ENCODE measurements at places on chromosomes 4 and X.

- DNase-seq, result no peak
Measured at GRCh38 chrX:51824061-51824460, 69.4 kb upstream of the MAGED1 start.

GRCh38 chr4:126799416-126799815 lies 833.3 kb upstream of the INTU start:
- DNase-seq, result no peak

DNA sequence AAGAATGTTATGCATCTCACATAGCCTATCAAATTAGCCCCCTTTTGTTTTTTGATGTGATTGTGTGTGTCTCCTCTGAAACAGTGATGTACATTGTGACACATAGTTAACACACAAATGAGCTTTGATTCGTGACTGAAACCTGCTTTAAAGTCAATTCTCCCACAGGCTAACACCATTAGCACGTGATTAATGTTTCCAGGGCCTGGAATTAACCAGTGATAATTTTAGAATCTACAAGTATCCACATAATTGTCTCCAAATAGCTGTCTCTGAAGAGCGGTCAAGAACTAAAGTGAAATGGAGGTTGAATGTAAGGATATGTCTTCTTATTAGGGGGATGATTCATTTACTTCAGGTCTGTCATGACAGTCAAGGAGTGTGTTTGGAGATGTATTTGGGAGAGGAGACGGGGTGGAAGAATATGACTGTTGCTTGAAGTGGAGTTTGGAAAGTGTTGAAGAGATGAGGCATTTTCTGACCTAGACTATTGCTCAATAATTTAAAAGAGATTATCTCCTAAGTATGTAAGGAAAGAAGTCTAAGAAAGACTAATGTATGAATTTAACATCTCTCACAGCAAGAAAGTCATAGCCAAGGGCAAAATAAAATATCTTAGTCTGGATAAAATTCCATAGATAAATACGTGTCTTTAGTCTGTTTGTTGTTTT lies 13.7 kb upstream of the RASGEF1B start:
- DNase-seq, result no peak

DNA sequence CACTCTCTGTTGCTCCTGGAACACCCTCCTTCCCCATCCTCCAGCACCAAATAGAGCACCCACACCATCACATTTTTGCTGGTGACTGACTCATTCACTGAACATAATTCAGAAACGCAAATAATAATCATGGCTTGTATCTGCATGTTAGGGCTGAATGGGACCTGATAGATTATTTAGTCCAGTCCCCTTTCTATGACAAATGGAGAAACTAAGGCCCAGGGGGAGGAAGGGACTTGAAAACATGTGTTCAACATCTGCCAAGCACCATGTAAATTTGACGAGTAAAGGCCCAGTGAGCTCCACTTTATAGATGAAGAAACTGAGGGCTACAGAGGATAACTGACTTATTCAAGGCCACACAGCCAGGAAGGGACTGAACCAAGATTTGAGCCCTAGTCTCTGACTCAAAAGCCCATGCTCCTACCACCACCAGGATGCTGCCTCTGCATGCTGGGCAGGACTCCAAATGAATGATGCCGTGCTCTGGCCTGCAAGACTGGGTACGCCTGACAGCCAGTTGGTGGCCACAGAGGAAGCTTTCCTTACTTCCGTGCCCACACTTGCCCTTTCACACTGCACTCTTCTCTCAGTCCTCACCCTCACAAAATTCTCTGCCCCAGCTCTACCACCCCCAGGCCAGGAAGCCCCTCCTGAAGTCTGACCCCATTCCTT lies 133.3 kb upstream of the PJA1 start:
- no peak for DNase-seq

- no peak for DNase-seq
Measured at GRCh38 chr4:155881555-155881954, 15.5 kb upstream of the ASIC5 start.

GRCh38 chr4:165953181-165953580 lies 80.1 kb downstream of the TLL1 start:
- DNase-seq, result no peak

- DNase-seq, result no peak
Measured at GRCh38 chr4:88418411-88418810, 38.5 kb upstream of the HERC5 start.

GRCh38 chrX:50098749-50099148 lies 102.1 kb downstream of the AKAP4 start:
- DNase-seq, result no peak

- DNase-seq, result no peak
Measured at GRCh38 chrX:12779534-12779933, 11.7 kb upstream of the PRPS2 start.

DNA sequence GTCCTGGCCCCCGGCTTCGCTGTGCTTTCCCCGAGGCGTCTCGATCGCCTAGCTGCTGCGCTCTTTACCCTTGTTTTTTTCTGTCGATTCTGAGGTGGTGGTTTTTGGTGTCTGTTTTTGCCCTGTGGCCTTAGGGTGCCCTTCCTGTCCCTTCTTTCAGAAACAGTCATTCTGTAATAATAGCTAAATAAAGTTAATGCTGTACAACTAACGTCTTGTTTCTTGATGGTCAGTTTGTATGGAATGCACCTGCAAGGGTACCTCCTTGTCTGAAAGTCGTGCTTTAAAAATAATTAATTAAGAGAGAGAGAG lies 686 bp downstream of the FIP1L1 start:
- DNase-seq, result no peak

- no peak for DNase-seq
Measured at GRCh38 chr4:20260821-20261220, 9.1 kb downstream of the SLIT2 start.

- DNase-seq, result no peak
Measured at GRCh38 chr4:74893171-74893570, 39.7 kb upstream of the PARM1 start.

GRCh38 chrX:130575831-130576389 lies 174.1 kb downstream of the RBMX2 start:
- peak; percentile 0 for DNase-seq

DNA sequence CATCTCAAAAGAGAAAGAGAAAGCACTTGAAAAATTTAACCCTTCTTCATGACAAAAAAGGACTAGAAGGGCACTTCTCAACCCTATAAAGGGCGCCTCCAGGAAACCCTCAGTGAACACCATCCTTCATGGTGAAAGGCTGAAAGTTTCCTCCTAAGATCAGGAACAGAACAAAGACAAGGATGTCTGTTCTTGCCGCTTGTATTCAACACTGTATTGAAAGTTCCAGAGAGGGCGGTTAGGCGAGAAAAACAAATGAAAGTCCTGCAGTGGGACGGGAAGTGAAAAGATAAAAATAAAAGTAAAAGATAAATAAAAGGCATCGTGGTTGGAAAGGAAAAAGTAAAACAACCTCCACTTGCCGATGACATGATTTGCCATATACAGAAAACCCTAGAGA lies 50.9 kb downstream of the RNF212 start:
- DNase-seq, result no peak

- no peak for DNase-seq
Measured at GRCh38 chrX:34768290-34768689, 111.2 kb upstream of the TMEM47 start.

GRCh38 chrX:108186811-108187210 lies 95.2 kb downstream of the ATG4A start:
- no peak for DNase-seq

DNA sequence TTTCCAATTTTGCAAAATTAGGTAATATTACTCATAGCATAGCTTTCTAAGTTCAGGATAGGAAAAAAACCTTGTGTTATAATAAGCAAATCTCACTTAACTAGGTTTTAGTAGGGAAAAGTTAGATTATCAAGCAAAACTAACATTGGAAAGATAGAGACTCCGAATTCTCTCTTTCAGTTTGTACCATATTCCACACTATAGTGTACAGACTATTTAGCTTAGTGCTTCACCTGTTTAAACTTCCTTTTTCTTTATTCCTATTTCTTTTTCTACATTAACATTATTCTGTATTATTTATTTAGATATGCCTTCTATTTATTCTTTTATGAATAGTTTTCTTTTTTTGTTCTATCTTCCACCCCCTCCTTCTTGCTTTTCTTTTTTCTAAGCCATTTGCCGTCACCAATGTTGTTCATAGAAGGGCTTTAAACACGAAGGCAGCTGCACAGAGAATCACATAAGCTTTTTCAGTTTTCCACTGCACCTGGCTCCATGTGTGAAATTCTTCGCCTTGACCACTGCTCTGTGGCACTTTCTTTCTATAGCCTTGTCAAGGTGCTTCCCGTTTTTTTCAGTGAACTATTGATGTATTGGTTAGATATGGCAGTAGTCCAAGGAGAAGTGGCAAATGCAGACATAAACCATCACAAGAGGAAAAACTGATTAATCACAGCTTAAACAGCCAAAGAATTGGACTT lies 8.5 kb downstream of the PCDH10 start:
- no peak for DNase-seq

- DNase-seq, result no peak
Measured at GRCh38 chr4:88630756-88631155, 38.5 kb downstream of the HERC3 start.

- no peak for DNase-seq
Measured at GRCh38 chr4:141977433-141977832, 341.1 kb downstream of the IL15 start.

- DNase-seq, result no peak
Measured at GRCh38 chr4:123421227-123421936, 24.8 kb downstream of the SPRY1 start.

DNA sequence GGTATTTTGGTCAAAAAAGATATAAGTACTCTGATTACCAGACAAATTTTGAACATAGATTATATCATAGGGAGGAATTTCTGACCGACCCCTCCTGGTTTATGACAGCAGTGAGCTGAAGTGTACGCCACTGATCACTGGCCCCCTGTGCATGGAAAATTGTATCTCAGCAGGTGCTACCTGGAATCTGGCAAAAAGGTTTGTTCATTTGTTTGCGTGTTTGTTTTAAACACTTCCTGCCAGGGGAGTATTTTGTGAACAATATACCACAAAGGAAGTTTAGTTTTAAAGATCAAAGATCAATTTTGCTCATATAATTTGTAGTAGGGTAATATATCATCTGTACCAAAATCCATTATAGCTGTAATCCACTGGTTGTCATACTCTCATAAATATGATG lies 219.7 kb upstream of the TENM3 start:
- DNase-seq, result no peak

DNA sequence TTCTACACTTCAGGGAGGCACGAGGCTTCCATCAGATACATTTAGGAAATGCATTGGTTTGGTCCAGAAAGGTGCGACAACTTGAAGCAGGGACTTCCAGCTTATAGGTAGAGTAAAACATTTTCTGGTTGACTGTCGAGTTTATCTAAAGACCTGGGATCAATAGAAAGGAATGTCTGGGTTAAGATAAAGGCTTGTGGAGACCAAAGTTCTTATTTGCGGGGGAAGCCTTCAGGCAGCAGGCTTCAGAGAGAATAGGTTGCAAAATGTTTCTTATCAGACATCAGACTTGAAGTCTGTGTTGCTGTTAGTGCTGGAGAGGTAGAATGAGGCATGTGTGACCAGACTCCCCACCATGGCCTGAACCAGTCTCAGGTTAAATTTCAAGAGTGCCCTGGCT lies 190.3 kb downstream of the TRIML1 start:
- no peak for DNase-seq

DNA sequence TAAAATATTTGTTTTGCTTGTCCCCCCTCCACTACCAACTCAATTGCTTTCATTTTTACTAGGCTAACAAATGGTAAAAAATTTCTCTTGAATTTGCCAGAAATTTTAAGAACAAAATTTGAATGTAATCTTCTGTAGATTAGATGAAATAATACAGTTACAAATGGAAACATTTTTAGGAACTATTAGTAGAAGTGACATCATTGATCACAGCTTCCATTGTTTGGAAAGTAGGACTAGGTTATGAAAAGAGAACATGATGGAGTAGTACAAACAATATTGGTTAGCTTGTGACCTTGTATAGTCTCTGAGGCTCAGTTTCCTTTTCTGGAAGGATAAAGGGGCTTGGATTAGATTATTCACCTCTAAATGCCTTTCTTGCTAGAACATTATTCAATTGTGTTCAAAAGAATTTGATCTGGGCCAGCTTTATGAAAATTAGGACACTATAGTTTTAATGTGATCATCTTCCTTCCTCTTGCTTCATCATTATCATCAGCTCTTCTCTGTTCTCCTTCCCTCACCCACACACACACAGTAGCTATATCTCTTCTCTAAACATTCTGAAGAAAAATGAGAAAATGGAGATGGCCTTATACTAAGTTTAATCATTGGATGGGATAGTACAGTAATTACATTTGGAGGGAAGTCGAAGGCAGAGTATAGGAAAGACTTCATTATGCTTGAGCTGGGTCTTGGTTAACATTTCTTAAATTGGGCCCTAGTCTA lies 9.9 kb downstream of the MTMR1 start:
- no peak for DNase-seq

DNA sequence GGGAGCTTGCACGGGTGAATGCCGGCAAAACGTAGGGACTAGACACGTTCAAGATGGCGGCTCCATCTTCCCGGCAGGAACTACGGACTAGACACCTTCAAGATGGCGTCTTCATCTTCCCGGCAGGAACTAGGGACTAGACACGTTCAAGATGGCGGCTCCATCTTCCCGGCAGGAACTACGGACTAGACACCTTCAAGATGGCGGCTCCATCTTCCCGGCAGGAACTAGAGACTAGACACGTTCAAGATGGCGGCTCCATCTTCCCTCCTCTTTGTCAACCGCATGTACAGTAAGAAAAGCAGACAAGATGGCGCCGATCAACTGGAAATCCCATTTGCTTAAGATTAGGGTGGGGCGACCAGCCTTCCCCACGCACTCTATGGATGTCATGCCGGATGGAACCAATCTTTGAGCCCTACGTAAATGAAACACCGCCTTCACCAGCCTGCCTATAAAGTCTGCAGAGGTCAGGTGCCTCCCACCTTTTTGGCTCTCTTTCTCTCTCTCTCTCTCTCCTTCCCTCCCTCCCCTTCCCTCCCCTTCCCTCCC lies 222.4 kb downstream of the CRLF2 start:
- peak; percentile 9 for DNase-seq

DNA sequence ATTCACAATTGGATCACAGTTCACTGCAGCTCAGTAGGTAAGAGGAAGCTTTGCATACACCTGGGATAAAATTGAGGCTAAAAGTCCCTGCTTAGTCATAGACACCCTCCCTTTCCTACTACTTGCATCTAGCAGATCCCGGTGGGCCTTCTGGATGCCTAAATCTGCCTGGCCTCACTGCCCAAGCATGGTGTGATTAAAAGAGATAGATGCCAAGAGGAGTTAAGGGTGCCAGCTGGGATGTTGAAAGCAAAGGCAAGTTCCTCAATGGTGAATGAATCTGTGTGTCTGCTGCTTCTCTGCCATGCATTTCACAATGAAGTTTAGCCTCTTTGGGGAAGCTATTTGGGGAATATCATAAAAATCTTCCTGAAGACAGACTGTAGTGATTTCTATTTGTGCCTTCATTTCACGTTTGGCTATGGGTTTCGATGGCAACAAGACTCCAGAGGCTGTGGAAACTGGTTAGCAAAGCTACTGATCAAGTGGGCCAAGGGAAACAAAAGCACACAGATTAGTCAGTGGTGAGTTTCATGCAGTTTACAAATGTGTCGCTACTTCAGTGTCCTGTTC lies 534.0 kb downstream of the ANKRD50 start:
- no peak for DNase-seq
